ENCODE measurements at places on chromosomes 3 and 15.

DNA sequence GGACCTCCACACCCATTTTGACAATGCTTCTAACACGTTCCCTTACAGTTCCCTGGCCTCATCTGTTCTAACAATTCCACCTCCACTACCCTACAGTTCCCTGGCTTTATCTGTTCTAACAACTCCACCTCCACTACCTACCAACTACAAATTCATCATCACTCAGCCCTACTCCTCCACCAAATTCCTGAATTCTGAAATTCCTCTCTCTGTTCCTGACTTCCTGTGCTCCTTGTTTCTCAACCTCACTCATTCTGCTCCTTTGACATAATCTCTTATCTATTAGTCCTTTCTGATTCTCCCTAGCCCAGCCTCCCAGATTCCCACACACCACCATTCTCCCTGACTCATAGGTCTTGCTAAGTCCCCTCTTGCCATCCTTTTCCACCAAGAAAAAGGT lies 22.5 kb downstream of the UPK1B start:
- no peak for DNase-seq

DNA sequence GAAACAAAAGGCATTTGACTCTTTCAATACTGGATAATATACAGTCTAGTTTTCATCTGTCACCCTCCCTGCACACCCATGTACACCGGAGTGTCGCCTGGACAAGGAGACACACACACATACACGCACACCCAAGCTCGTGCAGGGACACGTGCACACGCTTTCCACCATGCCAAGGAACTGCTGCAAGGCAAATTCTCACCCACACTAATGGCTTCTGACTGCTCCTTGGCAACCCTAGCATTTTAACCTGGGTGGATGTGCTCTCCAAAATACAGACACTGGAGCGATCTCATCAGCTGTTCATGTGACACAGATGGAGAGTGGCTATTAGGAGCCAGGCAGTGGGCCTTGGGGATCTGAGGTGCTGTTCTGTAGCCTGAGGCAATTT lies 61.6 kb downstream of the MEIS2 start:
- DNase-seq = no peak

GRCh38 chr3:14691719-14692118 lies 16.8 kb downstream of the C3orf20 start:
- DNase-seq = no peak

DNA sequence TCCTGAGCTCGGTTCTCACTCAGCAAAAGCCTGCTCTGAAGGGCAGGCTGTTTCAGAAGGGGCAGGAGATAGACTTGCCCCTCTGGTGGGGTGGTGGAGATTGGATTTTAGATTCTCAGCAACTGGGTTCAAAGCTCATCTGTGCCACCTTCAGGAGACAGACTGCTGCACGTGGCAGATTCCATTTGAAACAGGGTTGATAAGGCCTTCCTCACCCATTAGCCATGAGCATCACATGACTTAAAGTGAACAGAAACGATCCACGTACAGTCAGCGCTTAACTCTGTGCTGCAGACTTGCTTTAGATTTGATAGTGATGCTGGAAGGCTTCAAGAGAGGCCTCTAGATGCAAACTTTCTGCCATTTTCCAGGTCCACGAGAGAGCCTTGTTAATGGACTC lies 35.0 kb upstream of the MGLL start:
- DNase-seq = no peak

GRCh38 chr3:58848826-58849225 lies 182.3 kb upstream of the FAM3D start:
- no peak for DNase-seq

- no peak for DNase-seq
Measured at GRCh38 chr3:51709675-51710074, 2.8 kb downstream of the GRM2 start.

DNA sequence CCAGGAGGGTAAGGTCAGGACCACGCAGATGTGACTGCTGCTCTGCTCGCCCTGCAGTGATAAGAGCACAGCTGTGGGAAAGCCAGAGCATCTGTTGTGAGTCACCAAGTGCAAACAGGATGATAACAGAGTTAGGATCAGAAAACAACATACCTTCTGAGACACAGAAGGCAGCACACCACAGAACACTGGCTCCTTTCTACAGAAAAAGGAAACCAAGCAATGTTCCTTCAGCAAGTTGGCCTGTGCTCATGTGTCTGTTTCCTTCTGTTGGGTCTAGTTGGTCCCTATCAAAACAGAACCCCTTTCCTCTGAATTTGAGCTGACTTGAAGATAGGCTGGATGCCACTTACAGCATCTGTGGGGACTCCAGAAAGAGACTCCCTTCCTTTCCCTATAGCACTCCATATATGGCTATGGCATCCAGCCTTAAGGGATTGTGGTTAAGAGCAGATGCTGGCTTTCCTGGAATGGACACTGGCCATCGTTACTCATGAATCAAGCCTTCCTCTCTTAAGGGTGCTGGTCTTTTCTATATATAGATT lies 440.7 kb upstream of the THBS1 start:
- no peak for DNase-seq

DNA sequence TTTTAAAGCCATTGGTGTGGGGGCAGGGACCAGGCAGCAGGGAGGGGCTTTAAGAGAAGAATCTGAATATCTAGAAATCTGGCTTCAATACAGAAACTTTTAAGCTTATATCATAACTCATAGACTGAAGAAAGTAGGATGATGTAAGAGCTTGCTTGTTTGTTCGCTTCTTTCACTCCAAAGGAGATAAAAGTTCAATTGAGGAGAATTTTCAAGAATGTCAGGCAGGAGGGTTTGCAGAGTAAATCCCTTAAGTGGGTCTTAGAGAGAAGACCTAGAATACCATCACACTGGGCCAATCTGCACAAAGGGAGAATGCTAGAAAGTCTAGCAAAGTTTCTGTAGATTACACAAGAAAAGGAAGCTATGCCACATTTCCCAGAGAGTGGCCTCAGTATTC lies 4.1 kb upstream of the HLTF start:
- no peak for DNase-seq

GRCh38 chr15:87944050-87944449 lies 312.5 kb downstream of the NTRK3 start:
- DNase-seq = no peak

GRCh38 chr3:179451265-179452175 lies at the start of gene GNB4:
Gene GNB4 (minus strand): TSS chr3:179451470. CDS start chr3:179426200, 25,270 bp downstream.
- DNase-seq = peak; percentile 13

GRCh38 chr3:13670292-13670691 lies 121.4 kb downstream of the FBLN2 start:
- no peak for DNase-seq

GRCh38 chr3:171049861-171050444 lies 23.4 kb upstream of the SLC2A2 start:
- DNase-seq = no peak

GRCh38 chr3:76943058-76943457 lies 96.8 kb upstream of the ROBO2 start:
- DNase-seq = no peak

- DNase-seq = no peak
Measured at GRCh38 chr3:65376426-65376825, 662.3 kb downstream of the MAGI1 start.

DNA sequence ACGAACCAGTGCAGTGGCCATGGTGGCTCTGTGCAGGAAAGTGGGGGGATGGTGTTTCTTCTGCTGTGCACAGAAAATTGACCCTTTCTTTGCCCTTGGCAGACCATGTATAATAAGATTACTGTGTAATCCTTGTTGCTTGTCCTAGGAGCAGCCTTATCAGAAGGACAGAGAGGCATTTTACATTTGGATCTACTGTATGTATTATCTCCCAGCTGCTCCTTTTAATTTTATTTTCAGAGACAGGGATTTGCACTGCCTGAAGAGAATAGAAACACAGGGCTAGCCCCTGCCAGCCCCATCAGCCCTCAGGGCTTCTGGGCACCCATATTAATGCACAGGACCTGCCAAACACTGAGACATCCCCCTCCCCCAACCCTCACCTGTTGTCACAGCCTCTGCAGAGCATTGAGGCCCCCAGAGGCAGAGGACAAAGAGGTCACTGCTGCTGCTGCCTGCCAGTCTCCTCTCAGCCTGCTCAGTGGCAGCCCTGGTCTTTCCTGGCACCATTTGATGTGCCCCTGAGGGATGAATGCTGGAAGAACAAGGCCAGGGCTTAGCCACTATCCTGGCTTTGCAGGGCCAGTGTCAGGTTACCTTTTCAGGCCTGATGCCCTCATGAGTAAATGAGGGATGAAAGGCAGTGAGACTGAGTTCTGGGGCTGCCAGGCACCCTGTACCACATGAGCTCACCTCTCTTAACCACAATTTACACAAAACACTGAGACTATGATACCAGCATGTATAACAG lies 533.4 kb downstream of the NTRK3 start:
- DNase-seq = no peak

DNA sequence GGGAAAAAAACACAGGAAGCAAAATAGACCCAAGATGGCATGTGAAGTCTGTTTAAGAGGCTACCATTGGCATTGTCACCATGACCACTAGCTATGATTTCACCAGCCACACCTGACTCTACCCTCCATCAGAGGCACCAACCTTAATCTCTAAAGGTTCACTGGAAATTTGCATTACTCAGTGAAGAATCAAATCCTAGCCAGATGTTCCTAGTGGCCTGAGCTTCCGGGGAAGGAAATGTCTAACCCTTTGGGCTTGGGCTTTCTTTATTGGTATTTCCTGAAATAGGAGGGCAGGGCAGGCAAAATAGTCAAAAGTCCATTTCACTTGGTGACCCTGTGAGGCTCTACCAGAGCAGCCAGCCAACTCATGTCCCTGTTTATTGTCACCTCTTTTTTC lies 110.9 kb upstream of the PHLDB2 start:
- no peak for DNase-seq

- no peak for DNase-seq
Measured at GRCh38 chr3:20666091-20666490, 480.1 kb upstream of the SGO1 start.

DNA sequence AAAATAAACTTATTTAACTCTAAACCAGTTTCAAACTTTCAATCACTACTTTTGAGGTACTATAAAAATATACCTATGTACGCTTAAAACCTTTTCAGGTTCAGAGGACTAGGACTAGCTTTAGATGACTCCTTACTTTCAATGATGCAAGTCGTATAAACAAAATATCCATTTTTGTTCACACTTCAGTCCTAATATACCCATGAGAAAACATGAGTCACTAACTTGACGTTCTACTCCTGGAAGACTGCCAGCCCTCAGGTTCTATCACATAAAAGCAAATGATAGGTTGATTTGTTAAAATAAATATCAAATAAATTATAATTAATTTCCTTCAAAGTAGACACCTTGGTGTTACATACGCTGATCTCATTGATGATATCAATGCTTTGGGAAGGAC lies 10.6 kb upstream of the P3H2 start:
- DNase-seq = no peak

GRCh38 chr15:35854316-35854715 lies 308.4 kb upstream of the DPH6 start:
- no peak for DNase-seq

GRCh38 chr3:32791833-32792232 lies 26.0 kb upstream of the TRIM71 start:
- DNase-seq = no peak
